ENCODE measurements at places on chromosomes 16 and 17.
A peak's percentile ranks its signal among the peaks of the same experiment; 100 is the strongest.

DNA sequence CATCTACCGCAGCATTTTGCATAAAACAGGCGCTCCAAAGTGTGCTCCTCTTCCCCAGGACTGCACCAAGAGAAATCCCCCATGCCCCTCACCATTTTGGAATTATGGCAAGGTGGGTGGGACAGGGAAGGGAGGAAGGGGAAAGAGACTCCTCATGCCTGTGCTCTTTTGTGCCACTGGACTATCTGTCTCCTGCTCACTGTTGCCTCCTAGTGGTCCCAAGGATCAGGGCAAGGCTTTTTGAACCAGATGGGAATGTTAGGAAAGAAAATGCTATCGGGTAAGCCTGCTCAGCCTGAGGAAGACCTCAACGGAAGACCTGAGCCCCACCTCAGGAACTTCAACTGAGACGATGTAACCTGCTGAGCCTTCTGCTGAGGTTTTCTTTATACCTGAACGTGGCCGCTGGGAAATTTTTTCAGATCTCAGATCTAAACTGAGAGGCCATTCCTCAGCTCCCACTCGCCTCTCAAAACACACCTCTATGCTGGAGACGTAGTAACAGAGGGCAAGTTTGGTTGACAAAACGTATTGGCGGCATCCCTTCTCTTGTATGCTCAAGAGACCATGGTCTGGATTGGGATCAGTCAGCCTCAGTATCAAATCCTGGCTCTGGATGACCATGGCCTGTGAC, 58.3 kb downstream of the SPACA3 start:
- peak; percentile 5 for DNase-seq

DNA sequence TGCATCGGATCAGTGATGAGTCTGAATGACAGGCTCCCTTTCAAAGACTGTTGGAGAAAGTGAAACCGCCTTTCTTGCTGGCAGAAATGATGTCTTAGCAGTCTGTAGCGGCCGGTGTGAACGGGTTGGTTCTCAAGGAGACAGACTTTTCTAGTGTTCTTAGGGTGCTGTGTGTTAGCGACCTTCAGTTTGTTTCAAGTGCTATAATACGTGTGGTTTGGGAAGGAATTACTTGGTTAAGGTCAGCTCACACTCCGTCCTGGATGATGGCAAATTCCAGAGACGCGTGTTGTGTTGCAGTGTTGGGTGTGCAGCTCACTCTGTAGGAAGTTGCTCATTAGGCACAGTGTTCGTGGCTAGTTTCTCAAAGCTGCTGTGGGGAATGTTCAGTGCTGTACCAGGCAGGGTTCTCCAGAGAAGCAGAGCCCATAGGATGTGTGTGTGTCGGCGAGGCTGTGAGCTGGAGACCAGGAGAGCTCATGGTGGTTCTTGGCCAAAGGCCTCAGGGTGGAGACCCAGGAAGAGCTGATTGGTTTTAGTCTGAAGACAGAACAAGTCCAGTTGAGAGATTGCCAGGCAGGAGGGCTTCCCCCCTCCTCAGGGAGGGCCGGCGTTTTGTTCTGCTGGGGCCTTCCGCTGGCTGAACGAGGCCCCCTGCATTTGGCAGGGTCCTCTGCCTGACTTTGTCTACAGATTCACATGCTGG, 37.6 kb downstream of the ZNF750 start:
- no peak for DNase-seq

DNA sequence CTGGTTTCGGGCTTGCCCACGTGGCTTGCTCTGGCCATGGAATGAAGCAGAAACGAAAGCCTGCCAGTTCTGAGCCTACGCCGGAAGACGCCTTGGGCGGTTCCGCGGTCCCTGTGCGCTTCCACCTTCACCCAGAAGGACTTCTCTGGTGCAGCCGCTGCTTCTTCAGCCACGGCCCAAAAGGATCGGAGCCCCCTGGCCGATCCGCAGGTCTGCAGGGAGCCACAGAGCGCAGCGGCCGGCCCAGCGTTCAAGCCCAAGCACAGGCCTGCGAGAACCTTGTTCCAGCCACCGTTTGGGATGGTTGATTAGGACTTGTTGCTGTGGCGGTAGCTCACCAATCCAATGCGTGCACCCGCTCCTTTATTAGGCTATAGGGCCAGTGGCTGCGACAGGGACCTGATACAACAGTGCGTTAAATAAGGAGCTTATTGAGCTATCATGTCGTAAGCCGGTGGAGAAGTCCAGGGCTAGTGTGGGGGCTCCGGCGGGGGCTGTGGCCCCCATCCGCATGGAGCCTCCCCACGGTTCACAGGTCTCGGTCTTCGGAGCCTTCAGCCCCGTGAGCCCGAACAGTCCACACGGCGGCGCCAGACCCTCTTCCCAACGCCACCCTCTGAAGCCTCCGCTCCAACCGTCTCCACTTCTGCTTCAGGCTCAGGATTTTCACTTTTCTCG, 10.2 kb upstream of the MPP2 start:
- DNase-seq, result no peak

GRCh38 chr16:53209877-53210276, 155.1 kb downstream of the CHD9 start:
- no peak for DNase-seq

DNA sequence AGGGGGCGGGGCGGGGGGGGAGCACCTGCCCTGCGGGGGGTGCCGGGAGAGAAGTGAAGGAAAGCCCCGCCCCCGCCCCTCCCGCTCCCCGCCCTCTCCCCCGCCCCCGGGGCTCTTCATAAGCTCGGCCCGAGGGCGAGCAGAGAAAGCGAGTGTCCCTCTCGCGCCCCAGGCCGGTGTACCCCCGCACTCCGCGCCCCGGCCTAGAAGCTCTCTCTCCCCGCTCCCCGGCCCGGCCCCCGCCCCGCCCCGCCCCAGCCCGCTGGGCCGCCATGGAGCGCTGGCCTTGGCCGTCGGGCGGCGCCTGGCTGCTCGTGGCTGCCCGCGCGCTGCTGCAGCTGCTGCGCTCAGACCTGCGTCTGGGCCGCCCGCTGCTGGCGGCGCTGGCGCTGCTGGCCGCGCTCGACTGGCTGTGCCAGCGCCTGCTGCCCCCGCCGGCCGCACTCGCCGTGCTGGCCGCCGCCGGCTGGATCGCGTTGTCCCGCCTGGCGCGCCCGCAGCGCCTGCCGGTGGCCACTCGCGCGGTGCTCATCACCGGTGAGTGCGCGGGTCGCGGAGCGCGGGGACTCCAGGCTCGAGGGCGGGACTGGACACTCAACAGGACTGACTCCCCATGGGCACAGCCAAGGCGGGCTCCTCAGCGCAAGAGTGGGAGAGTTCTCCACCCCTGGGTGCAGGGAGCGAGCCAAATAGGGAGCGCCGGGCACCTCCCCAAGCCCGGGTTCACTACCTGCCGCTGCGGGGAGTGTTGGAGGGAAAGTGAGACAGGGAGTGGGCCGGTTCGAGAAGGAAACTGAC, at the start of gene HSD11B2:
Gene HSD11B2, plus strand, starts transcription at position 145 of the 798 bp plus-strand sequence. Its CDS starts 128 bp downstream, at position 273.
- no peak for DNase-seq

GRCh38 chr17:57638284-57638683, 106.8 kb downstream of the CCDC182 start:
- DNase-seq, result no peak

DNA sequence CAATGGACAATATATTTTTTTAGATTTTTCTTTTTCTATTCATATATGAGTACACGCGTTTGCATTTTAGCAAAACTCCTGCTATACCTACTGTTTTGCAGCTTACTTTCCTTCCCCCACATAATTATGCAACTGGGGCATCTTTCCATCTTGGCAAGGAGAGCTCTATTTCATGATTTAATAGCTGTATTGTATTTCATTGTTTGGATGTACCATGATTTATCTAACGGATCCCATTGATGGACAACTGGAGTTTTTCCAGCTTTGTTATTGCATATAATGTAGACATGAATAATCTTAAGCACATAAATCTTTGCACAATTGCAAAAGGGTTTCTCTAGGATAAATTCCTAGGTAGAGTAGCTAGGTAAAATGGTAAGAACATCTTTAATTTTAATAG, 133.9 kb downstream of the PITPNC1 start:
- no peak for DNase-seq

- DNase-seq, result no peak
Measured at GRCh38 chr16:51430716-51431369, 279.8 kb upstream of the SALL1 start.

DNA sequence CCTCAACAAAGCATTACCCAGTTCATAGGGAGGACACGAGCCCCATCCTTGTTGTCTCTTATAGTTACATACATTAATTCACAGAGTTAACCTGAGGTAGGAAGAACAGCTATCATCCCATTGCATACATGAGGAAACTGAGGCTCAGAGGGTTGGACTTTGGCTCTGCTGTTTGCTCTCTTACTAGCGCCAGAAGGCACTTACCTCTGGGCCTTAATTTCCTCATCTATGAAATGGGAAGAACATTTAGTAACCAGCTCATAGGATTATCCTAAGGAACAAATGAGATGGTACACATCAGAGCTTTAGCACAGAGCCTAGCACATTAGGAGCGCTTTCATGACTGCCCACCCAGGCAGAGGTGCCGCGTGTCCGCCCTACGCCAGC, 27.6 kb downstream of the NEUROD2 start:
- no peak for DNase-seq

- no peak for DNase-seq
Measured at GRCh38 chr16:66585481-66586239, 6.4 kb downstream of the CMTM2 start.

DNA sequence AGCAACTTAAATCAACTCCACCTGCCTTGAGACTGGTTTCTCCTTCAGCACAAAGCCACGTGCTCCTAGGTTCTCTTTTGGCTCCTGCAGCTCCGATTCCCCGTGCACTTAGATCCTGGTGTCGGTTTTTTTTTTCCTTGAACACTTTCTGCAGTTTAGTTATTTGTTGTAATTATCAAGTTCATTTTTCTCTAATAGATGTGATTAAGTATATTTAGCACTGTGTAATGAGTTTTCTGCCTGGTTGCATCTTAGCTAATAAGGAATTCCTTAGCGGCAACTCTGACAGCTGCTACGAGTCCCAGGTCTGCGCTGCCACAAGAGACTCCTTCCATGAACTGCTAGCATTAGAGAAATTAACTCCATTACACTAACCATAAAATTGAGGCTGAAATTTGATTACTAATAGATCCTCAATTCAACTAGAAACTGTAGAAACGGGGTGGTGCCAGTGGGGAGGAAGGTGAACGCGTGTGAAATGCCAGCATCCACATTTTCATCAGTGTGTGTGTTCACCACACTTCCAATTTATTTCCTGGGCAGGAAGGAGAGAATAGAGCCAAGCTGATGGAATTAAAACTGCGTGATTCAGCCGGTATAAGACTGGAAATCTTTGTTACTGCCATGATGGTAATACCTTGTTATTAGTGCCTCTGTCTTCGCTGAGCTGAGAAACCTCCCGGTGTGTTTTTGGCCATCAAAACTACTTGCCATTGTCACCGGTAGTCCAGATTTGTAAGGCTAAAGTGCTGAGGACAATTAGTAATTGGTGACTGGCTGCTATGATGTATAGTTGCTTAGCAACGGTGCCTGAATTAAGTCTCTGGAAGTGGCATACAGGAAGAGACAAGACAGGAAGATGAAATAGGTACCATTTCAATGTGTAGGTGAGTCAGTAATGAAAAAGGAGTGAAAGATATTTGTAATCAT, 232.4 kb downstream of the IRX3 start:
- no peak for DNase-seq

DNA sequence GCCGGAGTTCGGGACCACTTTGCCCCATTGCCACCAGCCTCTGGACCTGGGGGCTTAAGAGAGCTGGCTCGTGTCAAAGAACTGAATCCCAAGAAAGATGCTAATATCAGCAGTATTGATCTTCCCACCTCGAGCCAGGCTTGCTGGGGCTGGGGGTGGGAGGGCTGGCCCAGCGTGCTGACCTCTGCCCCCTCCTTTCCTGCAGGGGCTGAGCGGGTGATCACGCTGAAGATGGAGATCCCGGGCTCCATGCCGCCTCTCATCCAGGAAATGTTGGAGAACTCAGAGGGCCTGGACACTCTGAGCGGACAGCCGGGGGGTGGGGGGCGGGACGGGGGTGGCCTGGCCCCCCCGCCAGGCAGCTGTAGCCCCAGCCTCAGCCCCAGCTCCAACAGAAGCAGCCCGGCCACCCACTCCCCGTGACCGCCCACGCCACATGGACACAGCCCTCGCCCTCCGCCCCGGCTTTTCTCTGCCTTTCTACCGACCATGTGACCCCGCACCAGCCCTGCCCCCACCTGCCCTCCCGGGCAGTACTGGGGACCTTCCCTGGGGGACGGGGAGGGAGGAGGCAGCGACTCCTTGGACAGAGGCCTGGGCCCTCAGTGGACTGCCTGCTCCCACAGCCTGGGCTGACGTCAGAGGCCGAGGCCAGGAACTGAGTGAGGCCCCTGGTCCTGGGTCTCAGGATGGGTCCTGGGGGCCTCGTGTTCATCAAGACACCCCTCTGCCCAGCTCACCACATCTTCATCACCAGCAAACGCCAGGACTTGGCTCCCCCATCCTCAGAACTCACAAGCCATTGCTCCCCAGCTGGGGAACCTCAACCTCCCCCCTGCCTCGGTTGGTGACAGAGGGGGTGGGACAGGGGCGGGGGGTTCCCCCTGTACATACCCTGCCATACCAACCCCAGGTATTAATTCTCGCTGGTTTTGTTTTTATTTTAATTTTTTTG, 8.5 kb downstream of the GJD3 start:
- DNase-seq, result no peak

GRCh38 chr17:35709874-35710273, 21.6 kb upstream of the RASL10B start:
- no peak for DNase-seq

DNA sequence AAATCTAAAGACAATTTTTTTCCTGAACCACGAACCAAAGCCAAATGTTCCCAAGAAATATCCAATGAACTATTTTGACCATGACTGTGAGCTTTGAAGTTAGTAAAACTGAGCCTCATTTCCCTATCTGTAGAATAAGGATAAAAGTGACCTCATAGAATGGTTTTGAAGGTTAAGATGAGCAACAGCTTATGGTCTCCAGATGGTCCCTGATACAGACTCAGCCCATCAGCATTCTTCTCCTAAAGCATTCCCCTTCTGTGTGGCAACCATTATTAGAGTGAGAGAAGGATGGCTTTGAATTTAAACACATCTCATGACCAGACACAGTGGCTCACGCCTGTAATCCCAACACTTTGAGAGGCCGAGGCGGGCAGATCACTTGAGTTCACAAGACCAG, 70.1 kb downstream of the COPRS start:
- no peak for DNase-seq

- no peak for DNase-seq
Measured at GRCh38 chr17:4500191-4500571, 1.5 kb downstream of the SPNS2 start.

GRCh38 chr16:69833357-69834282, 71.5 kb downstream of the WWP2 start:
- no peak for DNase-seq

DNA sequence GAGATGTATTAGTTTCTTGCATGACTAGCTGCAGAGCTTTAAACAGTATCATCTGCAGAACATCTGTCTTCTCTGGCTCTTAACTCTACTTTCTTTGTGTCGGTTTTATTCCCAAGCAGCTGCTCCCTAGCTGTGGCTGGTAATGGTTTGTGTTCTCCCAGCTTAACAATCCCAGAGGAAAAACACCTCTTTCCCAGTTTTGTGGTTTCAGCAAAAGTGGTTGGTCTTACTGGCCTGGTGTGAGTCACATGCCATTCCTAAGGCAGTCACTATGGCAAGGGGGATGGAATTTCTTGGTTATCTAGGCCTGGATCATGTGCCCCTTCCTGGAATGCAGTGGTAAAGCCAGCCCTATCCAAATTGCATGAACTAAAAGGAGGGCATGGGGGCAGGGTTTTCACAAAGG, 27.5 kb downstream of the OMG start:
- DNase-seq, result no peak
